Upper lobe of right lung (tissue), 1 donor: ENCODE measurements at places on chromosomes 2 and 18. TPM values are rescaled to one million over a fixed set of nuclear protein-coding genes. Genes with fewer than 3 reads are reported as not detected.

KRTCAP3 gene
- 22.5 TPM for total RNA-seq

EIF2AK2 gene
- 57.1 TPM for total RNA-seq

STARD7 gene
- 156 TPM for total RNA-seq

PROKR1 gene
- not detected for total RNA-seq

EPG5 gene
- 38.5 TPM for total RNA-seq

ABCG5 gene
- not detected for total RNA-seq

SAP130 gene
- total RNA-seq: 16.9 TPM

- H3K27ac ChIP-seq: no peak overlapping the region
- H3K4me3 ChIP-seq: no peak overlapping the region
- no peaks in the 10 kb centered on the region for H3K27me3 ChIP-seq
- no peaks in the 10 kb centered on the region for H3K4me1 ChIP-seq
- no peaks in the 10 kb centered on the region for H3K36me3 ChIP-seq
These were observed 195.3 kb upstream of the CDH2 start for GRCh38 chr18:28372186-28372585.

- H3K27me3 ChIP-seq: no peaks in the 10 kb centered on the region
- DNase-seq: no peak
- H3K36me3 ChIP-seq: no peaks in the 10 kb centered on the region
- H3K4me3 ChIP-seq: no peak overlapping the region
- no peaks in the 10 kb centered on the region for H3K4me1 ChIP-seq
- no peak overlapping the region for H3K27ac ChIP-seq
These were observed 188.5 kb upstream of the CELF4 start for GRCh38 chr18:37754141-37754540.

- no peaks in the 10 kb centered on the region for H3K27me3 ChIP-seq
- DNase-seq: no peak
- H3K4me1 ChIP-seq: no peaks in the 10 kb centered on the region
- H3K36me3 ChIP-seq: peaks cover 71% of the 10 kb centered on the region
- H3K27ac ChIP-seq: no peak overlapping the region
These were observed 241.2 kb downstream of the ALPK2 start for GRCh38 chr18:58387716-58388115.

DNA sequence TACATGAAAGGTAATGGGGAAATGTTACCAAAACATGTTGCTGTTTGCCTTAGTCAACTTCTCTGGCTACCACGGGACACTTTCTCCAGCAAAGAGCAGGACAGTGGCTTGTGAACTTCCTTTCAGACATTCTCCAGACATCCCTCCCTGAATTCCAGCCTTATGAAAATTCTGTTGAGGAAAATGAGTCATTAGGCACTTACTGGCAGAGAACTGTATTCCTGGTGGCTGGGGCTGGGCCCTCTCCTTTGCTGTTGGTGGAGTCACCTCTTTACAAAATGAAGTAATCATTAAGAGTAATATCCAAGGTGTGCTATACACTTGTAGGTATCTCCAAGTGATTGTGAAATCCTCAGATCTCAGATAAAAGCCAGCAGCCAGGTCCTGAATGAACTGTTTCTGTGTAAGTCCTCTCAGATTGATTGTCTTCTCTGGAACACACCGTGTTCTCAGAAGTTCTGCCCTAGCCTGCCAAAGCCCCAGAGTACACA lies 1.3 kb upstream of the FAP start:
- peak overlapping the region; percentile 24 for H3K27ac ChIP-seq
- H3K4me3 ChIP-seq: no peak overlapping the region
- no peaks in the 10 kb centered on the region for H3K36me3 ChIP-seq
- no peaks in the 10 kb centered on the region for H3K27me3 ChIP-seq
- peak; percentile 71 for DNase-seq

DNA sequence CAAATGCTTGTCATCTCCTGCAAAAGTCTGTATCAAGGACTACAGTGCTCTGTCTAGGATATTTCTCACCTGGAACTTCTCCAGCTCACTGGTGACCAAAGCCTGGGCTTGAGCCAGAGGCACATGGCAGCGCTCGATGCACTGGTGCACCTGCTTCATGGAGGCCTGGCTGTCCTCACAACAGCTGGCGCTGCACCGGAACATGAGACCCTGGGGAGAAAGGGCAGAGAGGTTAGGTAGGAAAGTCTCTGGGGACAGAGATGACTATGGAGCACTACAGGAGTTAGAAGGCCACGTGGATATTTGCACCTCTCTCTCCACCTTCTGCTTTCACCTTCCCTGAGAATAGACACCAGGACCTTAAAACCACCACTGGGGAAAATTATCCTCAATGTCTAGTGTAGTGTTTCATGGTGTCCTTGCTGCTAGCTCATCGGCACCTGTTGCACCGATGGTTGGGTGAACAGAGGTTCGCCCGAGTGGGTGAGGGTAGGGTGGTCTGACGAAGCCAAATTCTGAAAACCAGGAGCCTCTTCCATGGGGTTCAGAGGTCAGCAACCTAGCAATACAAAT lies 1.0 kb downstream of the FAM136A start:
- peak overlapping the region; percentile 86 for H3K4me3 ChIP-seq
- peaks cover 9% of the 10 kb centered on the region for H3K4me1 ChIP-seq
- peak overlapping the region; percentile 83 for H3K27ac ChIP-seq
- H3K36me3 ChIP-seq: peaks cover 37% of the 10 kb centered on the region

DNA sequence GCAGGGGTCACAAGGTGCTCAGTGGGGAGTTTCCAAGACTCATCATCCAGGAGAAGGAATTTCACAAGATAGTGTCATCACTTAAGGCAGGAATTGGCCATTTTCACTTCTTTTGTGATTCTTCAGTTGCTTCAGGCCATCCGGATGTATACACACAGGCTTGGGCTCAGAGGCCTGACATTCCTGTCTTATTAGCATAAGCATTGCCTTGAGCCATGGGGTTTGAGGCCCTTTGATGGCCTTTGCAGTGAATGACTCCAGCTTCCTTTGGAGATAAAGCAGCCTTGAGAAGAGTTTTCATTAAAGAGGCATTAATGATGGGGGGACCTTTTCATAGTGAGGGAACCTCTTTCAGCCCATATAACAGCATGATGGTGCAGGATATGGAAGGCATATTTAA lies 366.0 kb upstream of the CNTNAP5 start:
- H3K27ac ChIP-seq: no peak overlapping the region
- no peaks in the 10 kb centered on the region for H3K36me3 ChIP-seq
- no peak for DNase-seq
- H3K4me3 ChIP-seq: no peak overlapping the region

- no peak within 1 kb of the TSS for H3K27ac ChIP-seq
- no peak for DNase-seq
- H3K36me3 ChIP-seq: peaks cover 33% of the 10 kb centered on the region
- no peak within 1 kb of the TSS for H3K4me3 ChIP-seq
These were observed at the start of gene C2orf74 for GRCh38 chr2:61161888-61162287. TSS of gene C2orf74 (plus strand) at chr2:61162188. CDS start at chr2:61162515, 327 bp downstream.

- no peaks in the 10 kb centered on the region for H3K27me3 ChIP-seq
- no peaks in the 10 kb centered on the region for H3K4me1 ChIP-seq
- H3K4me3 ChIP-seq: no peak overlapping the region
These were observed 331.8 kb upstream of the MYT1L start for GRCh38 chr2:2662847-2663356.

DNA sequence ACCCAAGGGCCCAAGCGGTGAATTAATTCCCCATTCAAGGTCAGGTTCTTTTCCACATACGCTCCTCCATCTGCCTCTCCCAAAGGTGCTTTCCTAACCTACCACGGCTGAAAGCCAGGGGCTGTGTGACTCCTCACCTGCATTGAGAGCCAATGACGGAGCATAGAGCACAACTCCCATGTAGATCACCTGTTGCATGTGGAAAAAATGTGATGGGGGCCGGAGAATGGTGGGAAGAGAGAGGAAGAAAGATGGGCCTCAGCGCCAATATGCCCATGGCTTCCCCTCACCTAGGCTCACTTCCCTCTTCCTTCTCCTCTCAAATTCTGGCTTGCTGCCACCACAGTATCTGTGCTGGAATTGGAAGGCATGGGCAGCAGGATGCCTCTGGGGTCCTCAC lies 5.5 kb upstream of the ATRAID start:
- no peaks in the 10 kb centered on the region for H3K27me3 ChIP-seq
- no peaks in the 10 kb centered on the region for H3K4me1 ChIP-seq
- DNase-seq: no peak
- H3K36me3 ChIP-seq: peaks cover 65% of the 10 kb centered on the region

DNA sequence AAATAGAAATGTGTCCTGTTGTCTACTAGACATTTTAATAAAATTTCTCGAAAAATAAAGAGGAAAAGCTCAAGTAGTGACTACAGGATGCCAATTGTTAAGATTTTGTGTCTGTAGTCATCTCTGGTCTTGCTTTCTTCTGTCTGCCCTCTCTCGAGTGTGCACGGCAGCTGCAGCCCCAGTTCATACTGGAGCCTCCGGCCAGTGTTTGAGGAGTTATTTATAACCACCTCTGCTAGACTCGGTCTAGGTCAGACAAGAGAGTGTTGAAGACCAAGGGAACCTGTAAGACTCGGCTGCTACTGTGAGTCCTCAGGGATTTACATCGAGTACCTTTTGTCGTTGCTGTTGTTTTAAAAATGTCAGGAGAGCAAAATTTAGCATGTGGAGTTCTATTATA lies 810.1 kb upstream of the POU3F3 start:
- no peaks in the 10 kb centered on the region for H3K36me3 ChIP-seq
- H3K27ac ChIP-seq: no peak overlapping the region
- no peak for DNase-seq
- H3K27me3 ChIP-seq: no peaks in the 10 kb centered on the region

- H3K4me3 ChIP-seq: no peak overlapping the region
- no peak overlapping the region for H3K27ac ChIP-seq
- no peaks in the 10 kb centered on the region for H3K36me3 ChIP-seq
- H3K27me3 ChIP-seq: no peaks in the 10 kb centered on the region
- DNase-seq: no peak
- H3K4me1 ChIP-seq: no peaks in the 10 kb centered on the region
These were observed 27.7 kb downstream of the SPEG start for GRCh38 chr2:219462349-219462748.

- H3K36me3 ChIP-seq: no peaks in the 10 kb centered on the region
- H3K4me3 ChIP-seq: no peak overlapping the region
- H3K27ac ChIP-seq: peak overlapping the region; percentile 67
- H3K4me1 ChIP-seq: peaks cover 16% of the 10 kb centered on the region
- no peaks in the 10 kb centered on the region for H3K27me3 ChIP-seq
These were observed 25.1 kb downstream of the ARMC9 start for GRCh38 chr2:231223458-231223976.

DNA sequence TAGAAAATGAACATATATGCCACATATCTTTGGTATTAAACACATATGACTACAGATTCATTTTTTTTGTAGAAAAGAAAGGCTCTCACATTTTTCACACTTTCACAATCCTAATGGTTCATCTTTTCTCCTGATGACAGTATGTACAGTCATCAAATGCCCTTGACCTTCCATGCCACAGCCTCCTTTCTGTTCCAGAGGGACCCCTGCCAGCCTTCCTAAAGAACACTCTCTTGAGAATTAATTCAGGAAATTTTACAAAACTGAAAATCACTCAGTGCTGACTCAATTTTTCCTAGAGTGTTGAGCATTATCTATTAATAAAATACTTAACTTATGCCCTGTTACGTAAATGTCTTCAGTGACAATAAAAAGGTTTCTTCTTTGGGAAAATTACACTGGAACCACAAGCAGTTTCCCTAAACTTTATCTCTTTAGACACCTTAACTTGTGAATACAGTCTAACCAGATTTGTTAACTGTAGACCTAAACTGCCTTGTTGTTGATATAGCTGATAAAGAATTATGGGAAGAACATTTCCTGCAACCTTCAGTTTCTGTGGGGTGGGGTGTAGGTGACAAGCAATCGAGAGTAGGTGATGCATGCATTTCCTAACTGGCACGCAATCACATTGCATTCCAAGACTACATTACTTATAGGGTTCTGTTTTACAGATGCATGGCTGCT lies 15.3 kb upstream of the ACOXL start:
- H3K27me3 ChIP-seq: peaks cover 3% of the 10 kb centered on the region
- peaks cover 18% of the 10 kb centered on the region for H3K4me1 ChIP-seq
- no peak overlapping the region for H3K4me3 ChIP-seq
- no peak for DNase-seq
- H3K36me3 ChIP-seq: no peaks in the 10 kb centered on the region
- no peak overlapping the region for H3K27ac ChIP-seq

- no peaks in the 10 kb centered on the region for H3K27me3 ChIP-seq
- H3K4me1 ChIP-seq: no peaks in the 10 kb centered on the region
- DNase-seq: no peak
- H3K27ac ChIP-seq: no peak overlapping the region
- no peak overlapping the region for H3K4me3 ChIP-seq
- no peaks in the 10 kb centered on the region for H3K36me3 ChIP-seq
These were observed 210.1 kb downstream of the WDR7 start for GRCh38 chr18:56861244-56861643.

DNA sequence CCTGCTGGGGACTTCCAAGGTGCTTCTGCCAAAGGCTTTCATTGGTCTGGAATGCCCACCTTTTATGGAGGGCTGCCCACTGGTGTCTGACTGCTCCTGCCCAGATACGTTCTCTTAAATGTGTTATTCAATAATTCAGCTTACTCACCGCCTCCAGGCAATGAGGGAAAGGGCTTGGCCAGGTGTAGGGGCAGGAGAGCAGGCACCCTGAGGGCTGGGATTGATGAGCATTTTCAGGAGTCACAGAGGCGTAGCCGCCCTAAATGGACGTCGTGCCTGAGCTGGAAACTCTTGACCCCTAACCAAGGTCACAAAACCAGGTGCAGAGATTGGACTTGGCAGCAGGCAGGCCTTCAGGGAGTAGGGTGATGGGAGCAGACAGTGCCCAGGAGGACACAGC lies 26.8 kb downstream of the MAL start:
- no peaks in the 10 kb centered on the region for H3K27me3 ChIP-seq
- no peaks in the 10 kb centered on the region for H3K4me1 ChIP-seq
- H3K4me3 ChIP-seq: no peak overlapping the region
- no peaks in the 10 kb centered on the region for H3K36me3 ChIP-seq
- no peak overlapping the region for H3K27ac ChIP-seq

DNA sequence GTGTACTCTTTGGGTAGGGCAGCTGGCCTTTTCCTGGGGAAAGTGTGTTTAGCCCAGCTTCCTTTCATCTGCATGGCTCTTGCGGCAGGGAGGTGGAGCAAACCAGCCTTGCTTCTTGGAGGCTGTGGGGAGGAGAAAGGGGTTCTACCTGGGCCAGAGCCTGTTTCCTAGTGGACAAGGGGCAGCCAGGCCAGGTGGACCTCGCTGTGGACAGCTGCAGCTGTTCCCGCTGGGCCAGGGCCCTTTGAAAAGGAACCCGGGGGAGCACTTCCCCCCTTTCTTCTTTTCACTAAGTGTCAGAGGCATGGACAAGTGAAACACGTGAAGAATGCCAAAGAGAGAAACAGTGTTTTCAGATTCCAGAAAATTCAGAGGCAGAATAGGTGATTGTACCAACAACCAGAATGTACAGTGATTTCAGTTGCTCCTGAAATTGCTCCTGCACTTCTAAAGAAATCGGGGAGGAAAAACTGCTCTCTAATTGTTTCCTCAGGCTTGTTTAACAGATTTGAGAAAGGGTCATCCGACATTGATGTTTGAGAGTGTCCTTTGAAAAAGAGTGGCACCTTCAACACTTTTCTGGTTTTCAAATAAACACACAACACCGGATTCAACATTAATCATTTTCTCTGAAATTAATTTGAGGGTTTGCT lies 3.9 kb downstream of the GLI2 start:
- H3K4me1 ChIP-seq: peaks cover 28% of the 10 kb centered on the region
- H3K27ac ChIP-seq: no peak overlapping the region
- DNase-seq: no peak
- H3K4me3 ChIP-seq: no peak overlapping the region
- peaks cover 86% of the 10 kb centered on the region for H3K27me3 ChIP-seq
